T47D (cell line): ENCODE measurements at places on chromosomes 1 and 21.

DNA sequence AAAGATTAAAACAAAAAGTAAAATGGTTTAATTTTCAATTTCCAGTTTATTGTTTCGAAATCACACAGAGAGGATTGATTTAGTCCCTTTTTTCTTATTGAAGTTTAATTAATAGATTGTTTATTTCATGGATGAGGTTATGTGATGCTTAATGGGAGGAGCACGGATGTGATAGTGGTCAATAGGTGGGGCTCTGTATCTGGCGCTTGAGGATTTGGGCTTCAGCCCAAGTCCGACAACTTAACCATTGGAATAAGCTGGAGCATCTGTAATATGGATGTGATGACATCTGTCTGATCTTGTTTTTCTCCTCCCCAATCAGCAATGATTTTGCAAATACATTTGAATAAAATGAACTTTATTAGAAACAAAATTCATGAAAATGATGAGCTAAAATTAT is 169.2 kb downstream of the LYPLAL1 start:
- no peak for DNase-seq

DNA sequence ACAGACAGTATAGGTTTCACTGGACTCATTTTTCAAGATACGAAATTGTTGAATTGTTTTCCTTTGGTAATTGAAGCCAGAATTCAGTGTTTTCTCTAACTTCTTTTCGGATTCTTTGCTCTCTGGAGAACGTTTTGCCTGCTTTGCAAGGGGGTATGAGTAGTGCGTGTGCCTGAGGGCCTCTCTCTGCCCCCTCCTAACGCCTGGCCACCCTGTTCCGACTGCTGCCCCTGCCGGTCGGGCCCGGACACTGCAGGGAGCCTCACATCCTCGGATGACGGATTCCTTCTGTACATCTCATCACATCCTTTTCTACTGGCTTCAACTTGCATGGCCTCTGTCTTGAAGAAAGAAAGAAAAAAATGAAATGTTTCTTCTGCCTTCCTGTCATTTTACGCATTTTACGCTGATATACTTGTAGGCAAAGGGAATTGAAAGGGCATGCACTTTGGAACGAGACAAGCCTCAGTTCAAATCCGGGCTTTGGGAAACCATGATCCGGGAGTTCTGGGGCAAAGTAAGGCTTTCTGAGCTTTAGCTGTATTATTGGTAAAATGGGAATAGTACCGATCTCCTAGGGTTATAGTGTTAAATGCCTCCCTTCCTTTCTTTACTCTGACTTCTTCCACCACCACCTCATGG is 65.1 kb downstream of the DISC1 start:
- DNase-seq, result peak; percentile 51

- no peak for DNase-seq
These were observed 57.5 kb upstream of the PRDM2 start for GRCh38 chr1:13642306-13643004.

- DNase-seq, result no peak
These were observed 32.4 kb downstream of the MAPKAPK2 start for GRCh38 chr1:206716870-206717673.

GRCh38 chr1:157288006-157288405 is 149.8 kb upstream of the ETV3 start:
- no peak for DNase-seq

DNA sequence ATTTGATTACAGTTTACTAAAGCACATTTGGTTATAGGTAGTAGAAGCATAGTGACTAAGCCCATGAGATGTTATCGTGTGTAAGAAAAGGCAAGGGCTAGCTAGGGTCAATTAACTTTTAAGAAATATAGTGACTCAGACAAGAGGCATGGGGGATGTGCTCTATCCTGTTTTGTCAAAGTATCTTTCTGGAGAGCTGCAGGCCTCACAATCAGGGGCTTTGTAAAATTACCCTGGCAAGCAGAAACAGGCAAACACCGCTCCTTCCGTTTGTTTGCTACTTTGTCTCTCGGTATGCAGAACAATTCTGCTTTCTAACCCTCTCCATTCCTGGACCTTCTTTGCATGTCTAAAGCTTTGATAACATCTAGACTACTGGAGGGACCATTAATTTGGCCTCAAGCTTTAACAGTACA is 26.1 kb upstream of the ZNF697 start:
- no peak for DNase-seq
